ENCODE measurements at places on chromosomes 2 and 18.

GRCh38 chr2:45067859-45068570 is 58.8 kb upstream of the SIX2 start:
- DNase-seq = no peak

GRCh38 chr2:46329803-46330775 is 32.9 kb downstream of the EPAS1 start:
- no peak for DNase-seq

DNA sequence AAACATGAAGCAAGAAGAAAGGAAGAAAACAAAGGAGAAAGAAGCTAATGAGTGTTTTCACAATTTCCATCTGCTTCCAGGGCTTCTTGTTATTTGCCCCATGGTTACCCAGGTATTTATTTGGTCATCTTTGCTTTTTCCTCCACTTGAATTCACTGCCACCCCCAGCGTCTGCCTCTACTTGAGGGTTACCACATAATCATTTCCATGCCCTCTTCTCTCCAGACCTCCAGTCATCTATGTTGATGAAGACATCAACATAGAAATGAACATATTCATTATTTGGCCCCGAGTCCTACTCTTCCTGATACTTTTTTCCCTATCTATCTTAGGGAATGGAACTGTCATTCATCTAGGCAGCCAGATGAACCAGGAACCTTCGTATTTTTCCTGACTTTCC is 133.6 kb upstream of the CAVIN2 start:
- DNase-seq = no peak

GRCh38 chr2:76174505-76174904 is 463.8 kb upstream of the GCFC2 start:
- DNase-seq = no peak

GRCh38 chr2:68588589-68588988 is 54.8 kb upstream of the PROKR1 start:
- DNase-seq = no peak

GRCh38 chr18:74382481-74383017 is 66.9 kb downstream of the C18orf63 start:
- DNase-seq = no peak

DNA sequence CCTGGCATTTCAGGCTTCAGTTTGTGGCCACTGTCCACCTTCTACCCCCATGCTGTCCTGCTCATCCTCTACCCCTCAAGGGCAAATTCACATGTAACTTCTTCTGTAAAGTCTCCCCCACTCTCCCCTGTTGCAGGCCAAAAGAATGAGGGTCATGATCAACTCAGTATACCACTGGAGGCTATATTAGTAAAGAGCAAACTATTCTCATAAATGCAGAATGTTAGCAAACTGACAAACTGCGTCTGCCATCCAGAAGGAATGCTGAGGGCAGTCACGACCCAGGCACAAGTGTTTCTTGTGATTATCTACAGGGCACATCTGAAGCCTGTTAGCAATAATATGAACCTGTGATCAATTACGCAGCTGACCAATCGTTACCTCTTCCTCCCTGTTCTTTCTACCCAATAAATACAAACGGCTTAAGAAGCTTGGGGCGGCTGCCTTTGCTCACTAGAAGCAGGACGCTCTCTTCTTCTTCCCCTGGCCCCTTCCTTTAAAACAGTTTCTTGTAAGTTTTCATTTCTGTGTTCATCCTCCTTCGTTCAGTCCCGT is 58.3 kb downstream of the SEPTIN10 start:
- DNase-seq = no peak

DNA sequence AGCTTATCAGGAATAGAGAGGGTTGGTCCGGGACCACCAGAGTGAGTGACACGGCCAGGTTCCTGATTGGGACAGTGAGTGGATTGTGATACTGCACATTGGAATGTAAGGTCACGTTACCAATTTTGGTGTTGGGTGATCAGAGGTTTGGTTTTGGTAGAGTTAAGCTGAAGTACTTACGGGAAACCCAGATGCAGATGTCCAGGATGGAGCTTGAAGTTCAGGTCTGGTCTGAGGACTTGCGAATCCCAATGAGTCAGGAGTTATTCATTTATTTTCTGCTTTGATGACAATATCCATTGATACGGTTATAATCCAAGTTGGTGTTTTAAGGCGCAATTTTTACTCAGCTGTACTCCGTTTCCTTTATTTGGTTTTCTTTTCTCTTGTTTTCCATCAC is 273.6 kb downstream of the ALPK2 start:
- DNase-seq = no peak

- DNase-seq = no peak
Observed at GRCh38 chr2:53259395-53260009, 508.1 kb upstream of the CHAC2 start.

DNA sequence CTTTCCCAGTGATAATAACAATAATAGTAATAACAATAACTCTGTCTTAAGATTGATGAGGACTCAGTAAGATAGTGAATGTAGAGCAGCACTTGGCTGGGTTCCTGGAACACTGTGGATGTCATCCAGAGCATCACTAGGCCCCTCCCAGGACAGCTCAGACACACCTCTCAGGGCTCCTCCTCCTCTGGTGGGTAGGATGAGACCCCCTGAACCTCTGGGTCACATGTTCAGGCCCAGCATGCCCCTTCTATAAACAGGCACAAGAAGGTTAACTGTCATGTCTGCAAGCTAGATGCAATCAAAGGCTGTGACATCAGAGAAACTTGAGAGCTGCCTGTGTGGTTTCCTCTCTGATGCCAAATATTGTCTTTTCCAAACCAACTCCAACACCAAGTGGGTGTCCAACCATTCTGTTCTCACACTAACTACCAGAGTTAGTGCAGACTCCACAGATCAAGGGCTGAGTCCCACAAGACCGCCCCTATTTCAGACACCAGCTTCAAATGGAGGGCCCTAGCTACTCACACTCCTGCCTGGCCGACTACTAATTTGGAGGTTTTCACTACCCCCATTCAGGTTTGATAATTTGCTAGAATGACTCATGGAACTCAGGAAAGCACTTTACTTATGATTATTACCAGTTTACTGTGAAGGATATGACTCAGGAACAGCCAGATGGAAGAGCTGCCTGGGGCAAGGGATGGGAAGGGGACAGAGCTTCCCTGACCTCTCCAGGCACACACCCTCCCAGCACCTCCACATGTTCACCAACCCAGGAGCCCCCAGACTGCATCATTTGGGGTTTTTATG is 46.4 kb upstream of the BZW1 start:
- no peak for DNase-seq

DNA sequence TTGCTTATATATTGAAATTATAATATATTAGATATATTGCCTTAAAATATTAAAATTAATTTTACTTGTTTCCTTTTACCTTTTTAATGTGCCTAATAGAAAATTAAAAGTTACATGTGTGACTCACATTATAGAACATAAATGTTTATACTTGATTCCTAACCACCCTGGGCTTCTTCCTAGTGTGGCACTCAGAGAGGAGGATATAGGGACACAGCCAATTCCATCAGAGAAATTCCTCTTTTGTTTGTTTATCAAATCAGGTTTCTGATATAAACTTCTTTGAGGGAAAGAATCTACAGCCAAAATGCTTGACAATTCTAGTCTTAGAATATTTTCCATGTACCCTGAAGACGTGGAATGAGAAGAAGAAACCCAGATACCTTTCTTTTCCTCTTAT is 348.9 kb upstream of the NRP2 start:
- no peak for DNase-seq

- DNase-seq = no peak
Observed at GRCh38 chr2:130185896-130186295, 3.8 kb downstream of the MZT2B start.

- DNase-seq = no peak
Observed at GRCh38 chr18:69000366-69000765, 202.5 kb downstream of the CCDC102B start.

- DNase-seq = no peak
Observed at GRCh38 chr18:76842837-76843530, 20.6 kb downstream of the ZNF236 start.

- no peak for DNase-seq
Observed at GRCh38 chr18:62670573-62670972, 44.8 kb upstream of the PHLPP1 start.

DNA sequence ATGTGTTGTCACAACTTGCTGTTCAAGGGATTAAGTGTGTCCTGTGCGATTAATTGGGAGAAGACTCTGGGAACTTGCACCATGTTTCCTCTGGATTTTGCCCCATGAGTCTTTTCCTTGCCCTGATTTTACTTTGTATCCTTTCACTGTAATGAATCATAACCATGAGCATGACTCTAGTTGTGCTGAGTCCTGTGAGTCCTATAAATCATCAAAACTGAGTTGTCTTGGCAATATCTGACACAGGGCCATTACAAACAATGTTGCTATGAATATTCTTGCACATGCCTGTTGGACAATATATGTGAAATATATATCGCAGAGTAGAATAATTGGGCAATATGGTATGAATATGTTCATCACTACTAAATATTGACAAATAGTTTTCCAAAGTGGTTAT is 56.5 kb upstream of the COL5A2 start:
- no peak for DNase-seq

DNA sequence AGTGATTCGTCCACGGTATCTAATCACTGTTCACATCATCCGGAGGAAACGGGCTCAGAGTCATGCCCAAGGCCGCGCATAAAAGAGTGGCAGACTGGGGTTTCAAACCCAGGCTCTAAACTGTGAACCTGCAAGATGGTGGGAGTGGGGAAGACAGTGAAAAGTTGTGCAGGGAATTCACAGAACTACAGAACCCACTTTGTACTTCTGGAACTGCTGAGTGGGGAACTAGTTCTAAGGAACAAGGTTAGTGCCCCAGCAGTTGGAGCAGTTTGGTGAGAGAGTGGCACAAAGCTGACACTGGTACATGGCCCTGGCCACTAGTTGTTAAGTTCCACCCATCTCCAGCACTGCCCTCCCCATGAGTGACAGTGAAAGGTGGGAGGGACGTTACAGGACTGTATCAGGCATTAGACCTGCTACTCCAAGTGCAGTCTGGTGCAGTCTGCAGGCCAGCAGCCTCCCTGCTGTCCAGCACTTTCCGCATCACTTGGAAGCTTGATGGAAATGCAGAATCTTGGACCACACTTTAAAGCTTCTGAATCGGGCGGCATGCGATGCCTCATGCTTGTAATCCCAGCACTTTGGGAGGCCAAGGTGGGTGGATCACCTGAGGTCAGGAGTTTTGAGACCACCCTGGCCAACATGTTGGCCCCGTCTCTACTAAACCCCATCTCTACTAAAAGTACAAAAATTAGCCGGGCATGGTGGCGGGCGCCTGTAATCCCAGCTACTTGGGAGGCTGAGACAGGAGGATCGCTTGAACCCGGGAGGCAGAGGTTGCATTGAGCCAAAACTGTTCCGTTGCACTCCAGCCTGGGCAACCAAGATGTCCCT is 47.3 kb downstream of the C2orf42 start:
- DNase-seq = peak; percentile 22

GRCh38 chr2:140586379-140586778 is 1544.4 kb downstream of the LRP1B start:
- DNase-seq = no peak

- DNase-seq = no peak
Observed at GRCh38 chr2:136255127-136255526, 137.2 kb upstream of the CXCR4 start.

- no peak for DNase-seq
Observed at GRCh38 chr2:204566439-204566838, 21.2 kb downstream of the PARD3B start.

- DNase-seq = peak; percentile 88
Observed at GRCh38 chr2:95007822-95008221, 17.7 kb upstream of the MAL start.

DNA sequence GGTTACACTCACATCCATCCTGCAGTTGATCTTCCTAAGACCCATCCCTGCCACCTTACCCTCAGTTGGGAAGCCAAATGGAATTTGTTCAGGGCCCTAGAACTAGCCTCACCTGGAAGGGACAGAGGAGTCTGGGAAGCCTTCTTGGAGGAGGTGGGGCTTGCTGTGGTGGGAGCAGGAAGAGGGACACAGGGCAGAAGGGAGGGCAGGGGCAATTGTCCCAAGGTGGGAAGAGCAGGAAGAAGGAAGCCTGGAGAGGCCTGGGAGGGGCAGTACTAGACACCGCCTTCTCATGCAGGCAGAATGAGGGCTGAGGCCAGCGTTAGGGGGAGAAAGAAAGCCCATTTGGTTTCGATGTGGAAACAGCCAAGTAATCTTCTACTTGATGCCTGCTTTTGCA is 34.1 kb upstream of the ASPRV1 start:
- no peak for DNase-seq

DNA sequence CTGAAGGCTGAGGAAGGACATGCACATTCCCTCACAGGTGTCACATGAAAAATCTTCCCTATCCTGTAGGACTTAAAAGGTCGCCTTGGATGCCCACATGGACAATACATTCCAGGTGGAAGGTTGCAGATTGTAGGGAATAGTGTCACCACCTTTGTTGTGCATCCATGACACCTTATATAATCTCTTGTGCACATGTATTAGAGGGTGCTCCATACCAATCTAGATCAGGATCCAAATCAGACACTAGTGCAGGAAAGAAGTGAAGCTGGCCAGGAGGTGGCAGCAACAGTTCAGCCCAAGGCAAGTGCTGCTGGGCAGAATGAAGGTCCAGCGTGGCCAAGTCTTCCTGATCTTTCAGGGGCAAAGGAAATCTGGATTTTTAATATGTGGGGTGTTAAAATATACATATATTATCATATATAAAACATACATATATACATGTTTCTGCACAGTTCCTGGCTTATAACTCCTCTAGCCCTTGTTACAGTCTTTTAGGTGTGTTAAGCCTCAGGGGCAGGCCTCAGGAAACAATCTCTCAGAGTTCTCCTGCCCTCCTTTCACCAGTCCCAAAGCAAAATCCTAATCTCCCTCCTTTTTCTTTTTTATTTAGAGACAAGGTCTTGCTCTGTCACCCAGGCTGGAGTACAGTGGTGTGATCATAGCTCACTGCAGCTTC is 16.6 kb downstream of the NIF3L1 start:
- DNase-seq = peak; percentile 69

DNA sequence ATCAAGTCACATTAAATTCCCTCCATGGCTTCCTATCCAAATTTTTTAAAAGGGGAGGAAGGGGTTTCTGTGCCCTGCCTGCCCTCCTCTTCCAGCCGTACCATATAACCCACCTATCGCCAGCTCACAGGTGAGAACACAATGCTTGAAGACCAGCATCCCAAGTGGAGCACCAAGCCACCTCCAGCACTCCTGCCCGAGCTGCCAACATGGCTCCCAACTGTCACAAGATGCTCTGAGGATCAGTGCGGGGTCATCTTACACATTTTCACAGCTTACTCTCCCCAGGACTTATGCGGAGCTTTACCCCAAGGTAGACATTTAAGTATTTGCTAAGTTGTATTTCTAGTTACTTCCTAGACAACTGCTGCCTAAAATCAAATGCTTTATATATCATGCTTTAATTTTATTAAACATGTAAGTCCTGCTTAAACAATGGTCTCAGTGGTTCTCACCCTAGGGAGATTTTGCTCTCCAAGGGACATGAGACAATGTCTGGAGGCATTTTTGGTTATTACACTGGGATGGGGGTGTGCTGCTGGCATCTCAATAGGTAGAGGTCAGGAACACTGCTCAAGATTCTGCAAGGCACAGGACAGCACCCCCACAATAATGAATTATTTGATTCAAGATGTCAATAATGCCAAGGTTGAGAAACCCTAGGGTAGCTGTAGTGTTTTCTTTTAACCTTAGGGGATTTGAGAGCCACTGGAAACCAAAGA is 45.8 kb downstream of the SF3B1 start:
- DNase-seq = no peak
